ENCODE measurements at places on chromosomes 2 and 18.

DNA sequence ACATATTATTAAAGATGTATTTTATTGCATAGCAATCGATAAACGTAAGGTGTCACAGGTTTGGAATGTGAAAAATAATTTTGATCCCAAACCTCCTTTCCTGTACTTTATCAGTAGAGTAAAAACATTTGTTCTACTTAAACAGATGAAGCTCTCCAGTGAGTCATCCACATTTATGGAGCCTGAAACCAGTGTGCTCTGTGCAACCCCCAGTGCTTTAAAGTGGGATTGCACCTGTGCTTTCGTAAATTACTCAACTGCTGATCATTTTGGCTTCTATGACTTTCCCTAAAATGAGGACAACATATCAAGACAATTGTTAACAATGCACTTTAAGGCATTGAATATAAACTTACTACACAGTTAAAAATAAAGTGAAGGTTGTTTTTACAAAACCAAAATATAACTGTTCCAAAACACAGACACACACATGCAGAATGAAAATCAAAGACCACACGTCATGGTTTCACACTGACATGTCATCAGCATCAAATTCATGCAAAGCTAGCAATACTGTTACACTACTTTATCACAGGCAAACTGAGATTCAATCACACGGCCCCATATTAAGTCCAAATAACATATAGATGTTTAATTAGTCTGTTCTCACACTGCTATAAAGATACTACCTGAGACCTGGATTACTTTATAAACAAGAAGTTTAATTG is 9.7 kb downstream of the TMEM18 start:
- DNase-seq, result no peak

DNA sequence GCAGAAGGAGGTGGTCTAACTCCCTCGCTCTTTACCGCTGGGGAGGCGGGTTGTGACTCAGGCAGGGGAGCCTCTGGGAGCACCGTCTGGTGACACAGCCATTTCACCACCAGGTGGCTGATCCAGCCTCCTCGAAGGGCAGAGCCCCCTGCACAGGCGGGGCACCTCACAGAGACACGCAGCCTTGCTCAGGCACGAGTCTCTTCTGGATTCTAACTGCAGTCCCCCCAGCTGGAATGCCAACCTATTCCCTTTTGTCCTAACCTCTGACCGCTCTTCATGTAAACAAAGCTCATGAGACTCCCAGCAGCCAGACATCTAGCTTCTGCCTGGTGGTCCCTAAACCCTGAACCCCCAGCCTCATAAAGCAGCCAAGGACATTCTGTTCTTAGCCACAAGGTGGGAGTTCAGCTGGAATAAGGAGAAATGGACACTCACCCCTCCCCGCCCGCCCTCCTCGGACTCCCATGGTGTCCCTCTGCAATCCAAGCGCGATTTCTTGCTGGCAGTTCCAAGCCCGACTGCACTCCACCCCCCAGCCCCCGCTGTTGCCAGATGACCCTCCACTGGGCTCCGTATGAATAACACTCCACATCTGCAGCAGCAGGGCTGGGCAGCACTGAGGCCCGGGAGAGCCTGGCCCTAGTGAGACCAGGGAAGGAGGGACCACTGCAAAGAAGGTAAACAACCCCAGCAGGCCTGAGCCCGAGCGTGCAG is 84.3 kb downstream of the TNS1 start:
- DNase-seq, result no peak

DNA sequence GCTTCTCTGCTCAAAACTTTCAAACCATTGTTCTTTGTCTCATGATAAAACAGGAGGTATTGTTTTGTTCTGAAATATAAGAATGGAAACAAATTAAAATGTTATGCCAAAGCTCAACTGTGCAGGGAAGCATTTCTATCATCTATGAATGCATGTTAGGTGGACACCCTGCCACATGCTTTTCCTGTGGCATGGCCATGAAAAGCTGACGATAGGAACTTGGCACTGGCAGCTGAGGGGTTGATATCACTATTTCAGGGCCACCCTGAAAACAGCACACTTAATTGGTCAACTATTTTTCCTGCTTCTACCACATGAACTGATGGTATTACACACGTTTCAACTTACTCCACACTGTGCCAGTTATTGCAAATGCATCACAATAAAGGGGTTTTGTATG is 157.3 kb downstream of the MREG start:
- no peak for DNase-seq

GRCh38 chr2:107255744-107256143 is 369.8 kb upstream of the ST6GAL2 start:
- DNase-seq, result no peak

- DNase-seq, result no peak
Measured at GRCh38 chr2:181142514-181142913, 162.1 kb downstream of the UBE2E3 start.

DNA sequence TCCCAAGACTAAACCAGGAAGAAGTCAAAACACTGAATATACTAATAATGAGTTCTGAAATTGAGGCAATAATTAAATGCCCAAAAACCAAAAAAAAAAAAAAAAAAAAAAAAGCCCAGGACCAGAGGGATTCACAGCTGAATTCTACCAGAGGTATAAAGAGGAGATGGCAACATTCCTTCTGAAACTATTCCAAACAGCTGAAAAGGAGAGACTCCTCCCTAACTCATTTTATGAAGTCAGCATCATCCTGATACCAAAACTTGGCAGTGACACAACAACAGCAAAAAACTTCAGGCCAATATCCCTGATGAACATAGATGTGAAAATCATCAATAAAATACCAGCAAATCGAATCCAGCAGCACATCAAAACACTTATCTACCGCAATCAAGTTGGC is 108.5 kb upstream of the COL3A1 start:
- DNase-seq, result no peak

- no peak for DNase-seq
Measured at GRCh38 chr2:217978536-217979150, 24.2 kb downstream of the TNS1 start.

DNA sequence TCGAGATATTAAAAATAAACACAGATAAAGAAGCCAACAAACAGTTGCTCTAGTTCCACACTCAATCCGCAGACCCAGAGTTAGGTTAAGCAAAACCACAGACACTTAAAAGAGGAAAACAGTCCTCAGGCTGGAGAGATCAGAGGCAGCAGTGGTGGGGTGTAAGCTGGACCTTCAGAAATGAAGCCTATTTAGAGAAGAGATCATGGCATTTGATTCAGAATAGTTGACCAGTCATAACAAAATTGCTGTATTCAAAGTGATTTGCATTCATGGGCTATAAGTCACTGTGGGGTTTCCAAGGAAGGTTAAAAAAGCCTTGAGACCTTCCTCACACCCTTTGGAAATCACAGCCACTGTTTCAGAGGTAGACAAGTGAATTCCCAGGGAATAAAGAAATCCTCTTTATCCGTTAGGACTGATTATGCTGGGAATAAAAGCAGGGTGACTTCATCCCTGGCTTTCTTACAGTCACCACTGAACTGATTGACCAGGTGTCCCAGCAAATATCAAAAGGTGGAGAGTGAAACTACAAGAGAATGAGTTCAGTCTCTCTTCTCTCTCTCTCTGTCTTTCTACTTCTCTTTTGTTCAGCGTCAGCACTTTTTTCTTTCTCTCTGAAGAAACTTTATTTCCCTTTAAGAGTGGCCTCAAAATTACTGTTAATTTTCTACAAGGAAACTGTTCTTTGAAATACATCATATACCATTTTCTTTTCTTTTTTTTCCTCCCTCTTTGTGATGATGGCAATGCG is 171.8 kb upstream of the PIK3C3 start:
- DNase-seq, result no peak

DNA sequence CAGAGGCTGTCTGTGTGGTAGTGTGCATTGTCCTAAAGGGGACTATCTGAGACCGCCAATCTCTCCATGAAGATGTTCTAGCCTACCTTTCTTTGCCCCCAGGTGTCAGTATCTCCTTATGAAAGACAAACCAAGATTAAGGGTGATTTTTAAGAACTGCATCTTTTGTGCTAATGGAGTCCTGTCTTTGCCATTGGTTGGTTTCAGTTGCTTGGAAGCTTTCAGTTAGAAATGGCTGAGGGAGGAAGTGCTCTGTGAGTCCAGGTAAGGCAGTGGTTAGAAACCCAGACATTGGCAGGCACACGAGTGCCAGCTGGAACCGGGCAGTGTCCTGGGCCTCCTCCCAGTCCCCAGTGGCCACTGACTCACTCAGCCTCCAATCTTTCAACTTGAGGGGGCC is 111.3 kb downstream of the DOCK10 start:
- DNase-seq, result no peak

GRCh38 chr2:39571111-39571731 is 94.5 kb upstream of the TMEM178A start:
- DNase-seq, result no peak

- no peak for DNase-seq
Measured at GRCh38 chr2:149099298-149099697, 60.8 kb downstream of the LYPD6B start.

- DNase-seq, result no peak
Measured at GRCh38 chr2:215465256-215465655, 29.4 kb upstream of the FN1 start.

DNA sequence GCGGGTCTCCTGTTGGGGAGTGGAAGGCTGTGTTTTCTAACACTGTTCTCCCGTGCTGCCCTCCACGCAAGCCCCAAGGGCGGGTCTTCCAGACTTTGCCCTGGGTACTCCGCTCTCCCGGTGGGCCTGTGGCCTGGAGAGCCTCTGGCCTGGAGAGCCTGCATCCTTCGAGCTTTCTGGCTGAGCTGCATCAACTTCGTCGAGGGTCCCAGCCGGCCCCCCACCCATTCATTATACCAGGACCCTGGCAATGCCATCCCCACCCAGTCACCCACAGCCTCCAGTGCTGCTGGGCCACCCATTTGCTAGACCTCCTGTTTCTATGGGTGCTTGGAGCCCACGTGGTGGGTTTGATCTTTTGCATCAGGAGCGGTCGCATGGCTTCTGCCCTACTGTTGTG is 102.2 kb downstream of the PTGR3 start:
- no peak for DNase-seq

GRCh38 chr2:223529696-223530095 is 72.5 kb downstream of the SCG2 start:
- DNase-seq, result no peak

Data from activated CD8-positive, alpha-beta memory T cell treated with anti-CD3 and anti-CD28 coated beads for 48 hours (primary cell).